Activated CD8-positive, alpha-beta memory T cell treated with anti-CD3 and anti-CD28 coated beads for 48 hours (primary cell): ENCODE measurements at places on chromosomes 16 and 17.
A peak's percentile ranks its signal among the peaks of the same experiment; 100 is the strongest.

DNA sequence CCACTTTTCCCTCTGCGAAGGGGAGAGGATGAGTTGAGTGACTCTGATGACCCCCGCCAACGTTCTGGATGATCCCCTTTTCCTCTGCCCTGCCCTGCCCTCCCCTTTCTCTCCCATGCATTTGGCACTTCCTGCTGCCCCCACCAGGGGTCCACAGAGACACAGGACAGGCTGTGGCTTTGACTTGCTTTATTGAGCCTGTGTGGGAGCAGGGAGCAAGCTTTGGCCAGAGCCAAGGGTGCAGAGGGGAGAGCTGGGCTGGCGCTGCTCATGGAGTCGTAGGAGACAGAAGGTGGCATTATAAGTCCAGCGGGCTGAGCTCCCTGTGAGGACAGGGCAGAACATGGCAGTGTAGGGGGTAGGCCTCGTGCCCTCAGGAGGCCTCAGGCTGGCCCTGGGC, 1.6 kb downstream of the PPY start:
- no peak for DNase-seq

GRCh38 chr16:25257470-25257955, at the start of gene ZKSCAN2:
TSS of gene ZKSCAN2 (minus strand) at chr16:25257845. CDS start at chr16:25257127, 718 bp downstream.
- DNase-seq, result peak; percentile 76

DNA sequence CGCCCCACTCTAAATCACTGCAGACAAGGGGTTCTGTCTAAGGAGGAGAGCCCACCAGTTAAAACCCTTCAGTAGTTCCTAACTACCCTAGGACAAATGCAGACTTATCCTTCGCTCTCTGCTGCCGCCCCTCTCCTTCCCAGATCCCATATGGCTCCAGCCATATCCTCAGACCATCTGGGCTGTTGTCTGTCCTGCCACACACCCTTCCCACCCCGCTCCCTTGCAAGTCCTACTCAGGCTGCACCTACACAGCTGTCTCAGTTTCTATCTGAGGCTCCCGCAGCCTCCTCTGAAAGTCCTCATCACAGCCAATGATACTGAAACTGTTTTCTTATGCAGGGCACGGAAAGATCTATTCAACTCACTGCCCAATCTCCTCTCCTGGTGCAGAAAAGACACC, 720 bp upstream of the BCKDK start:
- no peak for DNase-seq

DNA sequence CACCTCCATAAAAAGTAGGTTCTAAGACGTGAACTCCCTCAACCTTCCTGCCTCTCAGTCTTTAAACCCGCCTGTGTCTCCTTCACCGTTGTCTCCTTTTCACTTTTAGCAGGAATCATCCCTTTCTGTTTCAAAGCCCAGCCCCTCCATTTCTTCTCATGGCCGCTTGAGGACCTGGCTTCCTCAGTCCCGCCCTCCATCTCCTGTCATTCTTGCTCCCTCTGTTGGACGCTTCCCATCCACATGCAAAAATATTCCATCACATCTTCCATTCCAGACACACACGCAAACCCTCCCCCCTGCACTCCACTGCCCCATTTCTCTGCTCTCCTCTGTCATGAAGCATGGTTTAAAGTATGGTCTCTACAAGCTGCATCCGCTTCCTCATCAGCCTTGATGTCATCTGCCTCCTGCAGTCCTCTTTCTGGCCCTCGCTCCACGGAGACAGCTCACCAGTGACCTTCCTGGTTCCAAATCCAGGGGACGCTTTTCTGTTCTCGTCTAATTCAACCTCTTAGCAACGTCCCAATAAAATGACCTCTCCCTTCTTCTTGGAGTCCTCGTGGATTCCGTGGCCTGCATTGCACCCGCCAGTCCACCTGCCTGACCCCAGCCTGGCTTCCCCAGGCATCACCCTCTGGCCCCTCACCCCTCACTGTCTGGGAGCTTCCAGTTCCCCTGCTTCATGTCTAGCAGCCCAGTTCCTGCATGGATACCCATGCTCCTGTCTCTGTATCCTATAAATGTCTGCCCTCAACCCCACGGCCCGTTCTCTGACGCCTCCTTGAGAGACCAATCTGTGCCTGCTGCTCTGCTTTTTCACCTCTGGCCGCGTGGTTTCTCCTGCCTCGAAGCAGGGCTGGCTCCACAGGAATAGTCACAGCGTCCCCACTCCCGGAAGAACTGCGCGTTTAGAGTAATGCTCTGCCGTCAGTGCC, 26.2 kb downstream of the ANKRD40 start:
- no peak for DNase-seq

GRCh38 chr17:8725881-8726876, 18.5 kb downstream of the CCDC42 start:
- DNase-seq, result no peak

- DNase-seq, result no peak
Measured at GRCh38 chr16:62921904-62922303, 885.7 kb upstream of the CDH8 start.

DNA sequence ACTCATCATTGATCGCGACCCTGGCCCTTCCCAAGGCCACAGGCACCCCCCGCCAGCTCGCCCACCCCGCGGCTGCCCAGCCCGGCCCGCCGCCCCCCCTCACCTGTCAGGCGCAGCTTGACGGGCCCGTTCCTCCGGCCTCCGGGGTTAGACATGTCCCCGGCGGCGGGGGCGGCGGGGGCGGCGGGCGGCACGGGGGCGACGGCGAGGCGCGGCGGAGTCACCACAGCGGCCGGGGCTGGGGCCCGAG, 456 bp downstream of the SMURF2 start:
- no peak for DNase-seq

- no peak for DNase-seq
Measured at GRCh38 chr17:17533901-17534441, 37.8 kb upstream of the RASD1 start.

DNA sequence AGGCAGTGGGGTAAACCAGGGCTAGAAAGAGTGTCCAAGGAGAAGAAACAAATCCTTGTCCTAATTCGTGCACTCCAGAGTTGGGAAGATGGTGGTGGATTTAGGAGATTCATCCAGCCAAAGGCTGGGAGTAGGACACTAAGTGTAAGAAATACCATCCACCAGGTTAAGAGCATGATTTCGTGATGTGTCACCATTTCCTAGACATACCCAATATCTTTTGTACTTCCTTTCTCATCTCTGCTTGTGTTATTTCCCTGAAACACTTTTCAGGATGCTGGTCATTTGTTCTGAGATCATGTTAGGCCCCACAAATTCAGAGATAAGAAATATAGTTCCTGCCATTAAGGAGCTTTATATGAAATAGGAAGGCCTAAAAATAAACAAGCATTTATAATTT, 106.3 kb upstream of the HLF start:
- DNase-seq, result no peak

- no peak for DNase-seq
Measured at GRCh38 chr17:59751955-59752413, 44.5 kb downstream of the VMP1 start.

- no peak for DNase-seq
Measured at GRCh38 chr16:85746460-85747215, 4.3 kb downstream of the C16orf74 start.
